ENCODE measurements at places on chromosomes 7 and 10.
A peak's percentile ranks its signal among the peaks of the same experiment; 100 is the strongest.

GRCh38 chr10:61835946-61836887 lies 65.3 kb upstream of the ARID5B start:
- DNase-seq = peak; percentile 25

- DNase-seq = no peak
These were observed 36.9 kb downstream of the CYP26A1 start for GRCh38 chr10:93110472-93111146.

GRCh38 chr7:48042636-48043035 lies 7.3 kb downstream of the C7orf57 start:
- DNase-seq = no peak

GRCh38 chr10:1200866-1201807 lies 145.0 kb downstream of the WDR37 start:
- no peak for DNase-seq

- no peak for DNase-seq
These were observed 47.3 kb downstream of the DGKB start for GRCh38 chr7:14855033-14855794.
